Esophagus squamous epithelium (tissue), 5 donors: ENCODE measurements at places on chromosomes 7 and 10. TPM values are rescaled to one million over a fixed set of nuclear protein-coding genes. Genes with fewer than 3 reads are reported as not detected.

DNA sequence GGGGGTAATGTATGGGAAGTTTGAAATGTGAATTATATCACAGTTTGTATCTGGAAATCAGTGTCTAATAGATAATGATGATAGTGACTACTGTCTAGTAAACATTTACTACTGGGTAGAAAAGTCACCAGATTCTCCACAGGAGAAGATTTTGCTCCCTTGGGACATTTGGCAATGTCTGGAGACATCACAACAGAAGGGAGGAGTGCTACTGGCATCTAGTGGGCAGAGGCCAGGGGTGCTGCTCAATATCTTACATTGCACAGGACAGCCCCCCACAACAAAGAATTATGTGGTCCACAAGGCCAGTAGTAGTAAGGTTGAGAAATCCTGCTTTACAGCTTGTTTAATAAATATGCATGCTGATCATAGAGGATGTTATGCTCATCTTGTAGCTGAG lies 92.3 kb upstream of the PRPS1L1 start:
- H3K27ac ChIP-seq: no peak overlapping the region
- H3K4me3 ChIP-seq: no peak overlapping the region
- no peaks in the 10 kb centered on the region for H3K27me3 ChIP-seq
- DNase-seq: no peak
- peaks cover 21% of the 10 kb centered on the region for H3K4me1 ChIP-seq
- H3K36me3 ChIP-seq: no peaks in the 10 kb centered on the region

DNA sequence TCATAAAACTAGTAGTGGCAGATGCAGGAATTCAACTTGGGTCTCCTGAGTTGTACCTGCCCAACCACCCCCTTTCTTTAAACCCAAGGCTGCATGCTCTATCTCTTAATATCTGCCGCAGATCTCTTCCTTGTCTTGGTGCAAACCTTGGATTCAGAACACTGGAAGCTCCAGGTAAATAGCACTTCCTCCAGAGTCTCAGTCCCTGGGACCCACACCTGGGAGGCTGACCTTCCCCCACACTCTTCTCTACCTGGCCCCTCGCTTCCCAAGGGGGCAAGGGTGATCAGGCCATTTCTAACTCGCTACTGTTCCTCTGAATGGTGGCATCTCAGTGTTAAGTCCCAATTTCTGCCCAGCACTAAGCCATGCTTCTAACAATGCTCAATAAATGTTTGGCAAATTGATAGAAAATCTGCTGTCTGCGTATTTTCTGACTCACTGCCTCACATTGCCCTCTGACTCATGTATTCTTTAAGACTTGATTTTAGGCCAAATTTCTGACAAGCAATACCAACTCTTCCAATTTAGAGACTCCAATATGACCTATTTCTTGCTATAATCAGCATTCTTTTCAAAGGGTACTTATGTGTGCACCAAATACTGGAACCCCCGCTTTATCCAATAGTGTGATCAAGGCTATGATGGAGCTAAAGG lies 68.0 kb upstream of the PPP1R3C start:
- H3K27ac ChIP-seq: no peak overlapping the region
- H3K36me3 ChIP-seq: no peaks in the 10 kb centered on the region
- DNase-seq: no peak

The AGAP6 gene
- total RNA-seq: 1.2 TPM

The ZPBP gene
- not detected for total RNA-seq

- H3K36me3 ChIP-seq: no peaks in the 10 kb centered on the region
- H3K4me3 ChIP-seq: peak overlapping the region; percentile 49
- H3K4me1 ChIP-seq: no peaks in the 10 kb centered on the region
- H3K27me3 ChIP-seq: no peaks in the 10 kb centered on the region
Measured at GRCh38 chr7:45089341-45089891, 647 bp upstream of the NACAD start.

GRCh38 chr7:140676306-140676705 lies 3.6 kb downstream of the ADCK2 start:
- H3K27me3 ChIP-seq: no peaks in the 10 kb centered on the region
- peaks cover 10% of the 10 kb centered on the region for H3K36me3 ChIP-seq
- no peak for DNase-seq
- H3K27ac ChIP-seq: no peak overlapping the region
- H3K4me3 ChIP-seq: no peak overlapping the region
- peaks cover 18% of the 10 kb centered on the region for H3K4me1 ChIP-seq

- H3K36me3 ChIP-seq: no peaks in the 10 kb centered on the region
- H3K4me3 ChIP-seq: no peak overlapping the region
- H3K27me3 ChIP-seq: no peaks in the 10 kb centered on the region
- H3K27ac ChIP-seq: peak overlapping the region; percentile 92
Measured at GRCh38 chr7:139033346-139034114, 2.3 kb downstream of the ZC3HAV1L start.

DNA sequence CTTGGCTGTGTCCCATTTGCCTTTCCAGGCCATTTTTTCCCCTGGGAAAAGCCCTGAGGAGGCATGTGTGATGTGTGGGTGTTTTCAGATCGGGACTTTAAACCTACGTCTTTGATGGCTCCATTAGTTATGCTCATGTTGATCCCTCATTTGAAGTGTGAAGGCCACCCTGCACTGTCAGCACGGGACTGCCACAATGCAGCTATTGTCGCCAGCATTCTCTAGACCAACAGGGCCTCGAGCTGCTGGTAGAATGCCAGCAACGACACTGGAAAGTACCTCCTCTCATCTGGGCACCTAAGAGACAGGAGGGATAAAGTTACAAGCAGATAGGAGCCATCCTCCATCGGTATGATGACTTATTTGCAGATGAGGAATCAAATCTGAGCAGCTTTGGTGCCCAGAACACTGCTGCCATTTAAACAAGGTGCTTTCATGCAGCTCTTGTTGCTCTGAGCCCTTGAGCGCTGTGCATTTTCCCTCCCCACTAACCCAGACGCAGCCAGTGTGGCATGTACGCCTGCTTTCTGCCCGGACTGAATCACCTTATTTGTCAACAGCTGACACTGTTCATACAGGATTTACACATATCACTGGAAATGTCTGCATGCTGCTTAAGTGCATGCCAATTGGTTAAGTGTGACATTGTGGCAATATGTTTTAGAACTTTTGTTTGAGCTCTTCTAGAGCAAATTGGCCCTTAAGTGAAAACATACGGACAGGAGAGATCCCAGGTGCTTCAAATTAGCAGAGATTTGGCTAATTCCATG lies 175.0 kb upstream of the PITRM1 start:
- H3K27me3 ChIP-seq: no peaks in the 10 kb centered on the region
- no peak overlapping the region for H3K27ac ChIP-seq
- H3K4me1 ChIP-seq: no peaks in the 10 kb centered on the region
- no peaks in the 10 kb centered on the region for H3K36me3 ChIP-seq
- DNase-seq: no peak

DNA sequence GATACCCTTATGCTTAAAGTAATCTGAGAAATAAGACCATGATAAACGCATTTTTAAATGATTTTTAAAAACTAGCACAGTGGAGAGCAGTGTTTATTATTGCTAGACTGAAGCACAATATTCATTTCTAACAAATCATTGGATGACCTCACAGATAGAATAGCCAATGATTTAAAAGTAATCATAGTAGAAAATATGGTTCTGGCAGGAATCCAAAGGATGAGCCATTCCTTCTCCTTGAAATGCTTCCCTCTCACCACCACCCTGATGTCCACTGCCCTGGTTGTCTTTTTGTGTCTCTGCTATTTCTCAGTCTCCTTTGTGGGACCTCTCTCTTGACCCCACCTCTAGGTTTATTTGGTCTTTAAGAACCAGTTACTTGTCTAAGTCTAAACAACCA lies 64.9 kb downstream of the PRKG1 start:
- no peak overlapping the region for H3K27ac ChIP-seq
- no peak for DNase-seq
- no peaks in the 10 kb centered on the region for H3K27me3 ChIP-seq
- no peak overlapping the region for H3K4me3 ChIP-seq

GRCh38 chr10:126437635-126438406 lies 49.5 kb upstream of the ADAM12 start:
- H3K4me3 ChIP-seq: no peak overlapping the region
- no peaks in the 10 kb centered on the region for H3K36me3 ChIP-seq
- H3K4me1 ChIP-seq: no peaks in the 10 kb centered on the region
- no peak for DNase-seq
- H3K27ac ChIP-seq: no peak overlapping the region

DNA sequence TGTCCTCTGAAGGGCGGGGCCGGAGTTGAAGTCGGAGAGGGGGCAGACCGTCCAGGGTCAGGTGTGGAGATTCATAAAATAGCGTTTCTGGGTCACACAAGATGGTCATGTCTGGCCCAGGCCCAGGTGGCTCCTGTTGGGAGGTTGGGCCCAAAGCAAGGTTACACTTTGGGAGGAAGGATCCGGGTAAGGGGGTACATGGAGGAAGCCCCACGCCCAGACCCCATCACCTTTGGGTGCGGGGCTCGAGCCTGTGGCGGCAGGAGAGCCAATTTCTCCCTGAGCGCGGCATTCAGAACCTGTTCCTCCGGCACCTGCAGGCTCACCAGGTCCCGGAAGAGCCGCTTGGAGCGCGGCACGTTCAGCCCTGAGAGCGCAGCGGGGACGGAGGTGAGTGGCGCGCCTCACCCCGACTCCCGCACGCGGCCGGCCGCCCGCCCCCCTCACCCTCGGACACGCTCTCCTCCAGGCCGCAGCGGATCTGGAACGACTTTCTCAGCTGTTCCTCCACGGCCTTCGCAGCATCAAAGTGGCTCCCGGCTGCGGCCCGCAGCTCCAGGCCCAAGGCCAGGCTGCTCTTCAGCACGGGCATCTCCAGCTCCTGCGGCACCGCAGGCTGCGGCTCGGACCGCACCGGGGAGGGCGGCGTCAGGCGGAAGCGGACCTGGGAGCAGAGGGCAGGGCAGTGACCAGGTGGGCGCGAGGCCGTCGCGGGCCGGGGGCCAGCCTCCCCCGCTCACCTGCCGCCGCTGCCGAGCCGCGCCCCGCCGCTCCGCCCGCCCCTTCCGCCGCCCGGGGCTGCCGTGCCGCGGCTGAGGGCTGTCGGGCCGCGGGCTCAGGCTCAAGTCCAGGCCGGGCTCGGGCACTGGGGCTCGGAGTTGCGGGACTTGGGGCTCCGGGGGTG lies 644 bp downstream of the PPP1R35 start:
- peak overlapping the region; percentile 100 for H3K27ac ChIP-seq
- H3K4me1 ChIP-seq: peaks cover 34% of the 10 kb centered on the region
- H3K36me3 ChIP-seq: peaks cover 17% of the 10 kb centered on the region
- H3K4me3 ChIP-seq: peak overlapping the region; percentile 98
- no peaks in the 10 kb centered on the region for H3K27me3 ChIP-seq

DNA sequence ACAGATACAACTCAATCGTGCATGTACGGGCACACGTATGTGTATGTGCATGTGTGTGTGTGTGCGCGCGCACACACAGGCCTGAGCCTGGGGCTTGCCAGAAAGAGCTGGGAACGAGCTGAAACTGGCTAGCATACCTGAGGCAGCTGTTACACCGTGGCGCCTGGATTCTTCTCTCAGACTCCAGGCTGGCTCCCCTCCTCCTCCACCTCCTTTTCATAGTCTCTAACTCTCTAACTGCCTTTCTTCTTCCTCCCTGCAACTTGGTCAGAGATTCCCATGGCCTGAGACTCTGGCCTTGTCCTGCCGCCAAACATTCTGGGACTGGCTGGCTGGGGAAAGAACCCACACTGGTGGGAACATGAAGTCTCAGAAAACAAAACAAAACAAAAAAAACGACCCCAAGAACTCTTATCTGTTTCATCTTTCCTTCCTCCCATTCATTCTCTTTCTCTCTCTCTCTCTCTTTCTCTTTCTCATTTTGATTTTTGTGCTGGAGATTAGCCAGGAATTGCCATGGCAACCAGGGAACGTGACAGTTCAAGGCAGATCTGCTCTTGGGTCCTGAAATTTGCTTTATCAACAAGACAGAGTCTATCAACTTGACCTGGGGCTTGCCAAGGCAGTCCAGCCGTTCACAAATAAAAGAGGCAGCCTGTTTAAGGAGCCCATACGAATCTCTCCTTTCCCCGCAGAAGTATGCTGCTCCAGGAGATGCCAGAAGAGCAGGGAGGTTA lies 76.8 kb upstream of the SEM1 start:
- DNase-seq: no peak
- peaks cover 12% of the 10 kb centered on the region for H3K4me1 ChIP-seq
- no peaks in the 10 kb centered on the region for H3K36me3 ChIP-seq
- no peaks in the 10 kb centered on the region for H3K27me3 ChIP-seq
- no peak overlapping the region for H3K27ac ChIP-seq
- H3K4me3 ChIP-seq: no peak overlapping the region

The SMURF1 gene
- 22.0 TPM for total RNA-seq

GRCh38 chr10:49508654-49509053 lies 30.3 kb downstream of the ERCC6 start:
- H3K4me1 ChIP-seq: peaks cover 4% of the 10 kb centered on the region
- no peak for DNase-seq
- H3K27ac ChIP-seq: no peak overlapping the region
- no peaks in the 10 kb centered on the region for H3K36me3 ChIP-seq

The TFPI2 gene
- total RNA-seq: 0.95 TPM

The SFR1 gene
- total RNA-seq: 5.4 TPM

The OR2A1 gene
- not detected for total RNA-seq

- no peaks in the 10 kb centered on the region for H3K27me3 ChIP-seq
- H3K27ac ChIP-seq: no peak overlapping the region
- DNase-seq: no peak
- H3K4me3 ChIP-seq: no peak overlapping the region
Measured at GRCh38 chr10:33260403-33261149, 73.9 kb downstream of the NRP1 start.

The NKX1-2 gene
- 1.6 TPM for total RNA-seq

DNA sequence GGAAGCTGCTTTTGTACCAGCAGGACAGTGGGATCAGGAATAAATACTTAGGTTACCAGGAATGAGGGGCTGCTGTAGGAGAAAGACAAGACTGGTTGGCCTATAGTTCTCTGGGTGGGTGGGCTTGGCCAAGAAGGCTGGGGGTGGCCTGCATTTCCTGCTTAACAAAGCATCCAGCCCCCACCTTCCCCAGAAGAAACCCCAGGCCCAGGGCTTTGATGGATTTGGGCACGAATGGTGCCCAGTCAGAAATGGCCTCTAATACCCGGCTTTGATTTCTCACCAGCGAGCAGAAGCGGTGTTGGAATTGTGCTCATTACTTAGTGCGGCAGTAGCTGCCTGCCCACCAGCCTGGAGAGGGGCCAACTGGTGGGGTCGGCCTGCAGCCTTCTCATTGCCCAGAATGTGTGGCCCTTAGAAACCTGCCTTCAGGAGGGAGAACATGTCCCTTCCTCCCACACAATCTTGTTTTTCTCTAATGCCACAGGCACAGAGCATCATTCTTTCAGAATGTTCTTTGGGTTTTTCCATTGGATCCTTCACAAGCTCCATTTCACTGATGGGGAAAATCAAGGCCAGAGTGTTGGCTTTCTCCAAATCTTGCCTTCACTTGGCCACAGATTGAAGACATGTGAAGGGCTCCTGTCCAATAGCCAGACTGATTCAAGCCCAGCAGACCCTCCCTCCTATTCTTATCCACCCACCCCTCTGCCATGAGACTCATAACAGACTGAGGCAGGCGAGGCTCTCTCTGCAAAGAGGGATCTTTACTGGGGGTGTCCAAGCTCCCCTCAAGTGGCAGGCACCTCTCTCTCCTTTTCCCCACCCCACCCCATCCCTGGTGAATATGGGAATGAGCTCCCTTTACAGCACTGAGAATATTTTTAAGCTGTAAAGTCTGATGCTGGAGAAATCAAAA lies 2.5 kb downstream of the UNC5B start:
- H3K27me3 ChIP-seq: no peaks in the 10 kb centered on the region
- no peak overlapping the region for H3K27ac ChIP-seq
- peak overlapping the region; percentile 78 for H3K4me3 ChIP-seq
